Cardiac fibroblast (primary cell): ENCODE measurements at places on chromosomes 3 and 15.
A peak's percentile ranks its signal among the peaks of the same experiment; 100 is the strongest.

- DNase-seq, result no peak
Observed at GRCh38 chr3:186921578-186921977, 8.7 kb upstream of the ST6GAL1 start.

GRCh38 chr3:24686808-24687207, 192.2 kb upstream of the THRB start:
- peak; percentile 53 for DNase-seq

- no peak for DNase-seq
Observed at GRCh38 chr3:134084242-134084950, 54.7 kb upstream of the SLCO2A1 start.

DNA sequence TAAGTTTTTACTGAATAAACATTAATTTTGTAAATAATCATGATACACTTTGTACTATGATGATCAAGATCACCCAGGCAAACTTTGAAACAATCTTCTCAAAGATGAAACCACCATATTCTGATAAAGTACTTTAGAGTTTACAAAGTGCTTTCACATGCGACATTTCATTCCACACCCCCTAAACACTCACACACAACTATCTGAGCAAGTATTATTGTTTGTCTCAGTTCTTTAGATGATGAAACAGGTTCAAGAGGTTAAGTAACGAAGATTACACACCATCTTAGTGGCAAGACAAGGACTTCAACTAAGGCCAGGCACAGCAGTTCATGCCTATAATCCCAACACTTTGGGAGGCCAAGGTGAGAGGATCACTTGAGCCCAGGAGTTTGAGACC, 37.6 kb downstream of the ZNF148 start:
- no peak for DNase-seq

DNA sequence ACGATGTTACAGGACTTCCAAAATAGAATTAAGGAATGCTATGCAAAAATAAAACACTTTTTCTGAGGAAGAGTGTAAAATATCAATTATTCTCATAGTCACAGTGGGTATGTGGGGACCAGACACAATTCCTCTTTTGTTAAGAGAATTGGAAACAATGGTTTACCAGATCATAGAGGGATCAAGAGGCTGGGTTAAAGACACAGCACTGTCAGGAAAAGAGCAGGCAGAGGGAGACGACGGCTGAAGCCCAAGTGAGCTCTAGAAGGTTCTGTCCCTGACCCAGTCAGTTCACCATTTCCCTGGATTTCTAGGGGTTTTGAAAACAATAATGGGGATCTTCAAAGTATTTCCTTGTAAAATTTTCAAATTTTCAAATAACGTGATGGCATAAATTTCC, 54.0 kb upstream of the POLR2M start:
- no peak for DNase-seq

GRCh38 chr15:90191794-90192509, 9.2 kb upstream of the SEMA4B start:
- DNase-seq, result no peak

GRCh38 chr3:42706721-42707619, 4.4 kb upstream of the HHATL start:
- no peak for DNase-seq

DNA sequence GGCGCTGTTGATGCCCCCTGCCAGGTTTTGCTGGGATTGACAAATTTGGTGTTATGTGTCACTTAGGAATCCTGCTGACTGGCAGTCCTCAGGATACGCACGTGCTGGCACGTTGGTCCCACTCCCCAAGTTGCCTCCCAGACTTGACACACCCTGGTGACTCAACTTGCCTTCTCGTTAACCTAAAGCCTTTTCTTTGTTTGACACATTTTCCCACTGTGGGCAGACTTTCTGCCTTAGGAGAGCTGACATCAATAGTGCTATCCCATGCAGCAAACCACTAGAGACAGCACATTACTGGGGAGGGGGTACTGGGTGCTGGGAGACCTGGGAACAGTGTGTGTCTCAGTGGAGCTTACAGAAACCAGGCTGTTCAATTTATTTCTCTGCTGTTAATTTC, 104.3 kb downstream of the OXNAD1 start:
- DNase-seq, result no peak

DNA sequence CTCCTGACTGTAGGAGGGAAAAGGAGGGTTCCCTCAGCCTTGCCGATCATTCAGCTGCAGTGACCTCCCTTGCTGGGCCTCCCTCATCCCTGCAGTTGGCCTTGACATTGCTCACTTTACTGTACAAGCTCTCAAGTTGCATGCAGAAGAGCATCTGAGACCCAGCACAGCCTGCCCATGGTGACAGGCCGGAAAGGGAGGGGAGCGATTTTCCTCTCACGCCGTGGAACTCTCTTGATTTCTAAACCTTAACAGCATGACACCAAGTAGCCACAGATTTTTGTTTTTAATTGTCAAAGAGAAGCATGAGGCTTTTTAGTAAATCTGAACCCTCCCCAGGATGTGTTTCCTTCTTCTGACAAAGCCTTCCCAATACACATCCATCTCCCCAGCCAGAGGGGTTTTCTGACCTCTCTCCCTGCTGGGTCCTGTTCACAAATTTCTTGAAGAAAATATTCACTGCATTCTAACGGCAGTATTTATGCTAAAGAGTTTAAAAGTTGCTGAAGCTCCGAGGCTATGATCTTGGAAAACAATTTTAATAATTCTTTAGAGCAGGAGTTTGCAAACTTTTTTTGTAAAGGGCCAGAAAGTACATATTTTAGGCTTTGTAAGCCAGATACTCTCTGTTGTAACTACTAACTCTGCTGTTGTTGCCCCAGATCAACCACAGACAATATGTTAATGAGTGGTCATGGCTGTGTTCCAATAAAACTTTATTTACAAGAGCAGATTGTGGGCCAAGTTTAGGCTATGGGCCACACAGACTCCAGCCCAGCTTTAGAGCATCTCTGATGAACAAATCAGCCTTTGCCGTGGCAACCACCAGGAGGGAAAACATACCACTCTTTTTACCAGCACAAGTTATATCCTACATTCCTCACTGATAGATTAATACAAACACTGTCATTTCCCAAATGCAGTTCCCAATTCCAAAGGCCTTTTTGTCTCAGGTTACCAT, 34.8 kb downstream of the LMCD1 start:
- DNase-seq, result peak; percentile 69

DNA sequence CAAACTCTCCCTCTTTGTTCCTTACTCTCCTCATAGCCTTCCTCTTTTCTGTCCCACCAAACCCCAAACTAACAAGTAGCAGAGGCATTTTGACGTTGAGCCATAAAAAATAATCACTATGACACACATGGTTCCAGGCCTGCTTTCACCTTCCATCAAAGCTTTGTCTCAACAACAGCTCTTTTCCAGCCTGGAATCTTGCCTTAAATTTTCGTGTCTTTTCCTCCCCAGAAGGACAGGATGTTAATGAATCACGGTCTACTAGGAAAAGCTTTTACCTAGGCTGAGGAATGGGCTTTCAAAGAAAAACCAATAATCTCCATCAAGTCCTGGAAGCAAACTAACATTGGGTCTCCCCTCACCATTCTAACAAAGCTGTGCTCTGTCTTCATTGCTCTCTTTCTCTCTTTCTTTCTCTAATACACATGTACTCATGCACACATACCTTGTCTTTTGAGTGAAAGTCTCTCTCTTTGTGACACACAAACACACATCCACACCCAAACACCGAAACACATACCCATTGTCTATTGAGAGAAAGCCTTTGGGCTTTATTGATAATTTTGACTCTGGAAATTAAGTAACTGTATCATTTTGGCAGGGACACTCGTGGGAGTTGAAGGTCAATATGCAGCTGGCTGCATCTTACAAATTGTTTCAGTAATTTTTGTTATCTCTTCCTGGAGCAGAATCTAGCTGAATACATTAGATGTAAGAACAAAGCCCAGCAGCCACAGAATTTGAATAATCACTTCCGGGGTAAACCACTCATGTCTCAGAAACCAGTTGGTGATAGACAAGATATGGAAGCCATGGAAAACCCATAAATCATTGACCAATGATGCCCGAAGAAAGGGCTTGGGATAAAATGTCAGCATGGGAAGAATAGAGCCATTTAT, 107.4 kb upstream of the SLC4A7 start:
- DNase-seq, result peak; percentile 48

DNA sequence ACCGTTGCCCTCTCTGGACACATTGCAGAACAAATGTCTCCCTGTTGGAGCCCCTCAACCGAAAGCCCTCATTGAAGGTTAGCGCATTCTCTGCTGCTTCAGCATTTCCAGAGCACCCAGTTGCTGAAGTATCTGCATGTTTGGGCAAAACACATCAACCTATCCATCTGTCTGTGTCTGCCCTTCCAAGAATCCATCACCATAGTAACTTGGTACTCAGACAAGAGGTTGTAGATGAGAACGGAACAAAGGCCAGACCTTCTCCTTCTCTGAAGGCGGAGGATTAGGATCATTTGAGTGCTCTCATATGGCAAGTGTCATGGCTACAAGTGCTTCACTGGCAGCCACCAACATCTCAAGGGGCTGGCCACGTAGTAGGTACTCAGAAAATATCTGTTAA, 23.1 kb upstream of the RHO start:
- no peak for DNase-seq

- no peak for DNase-seq
Observed at GRCh38 chr3:96266395-96267190, 547.8 kb upstream of the EPHA6 start.

DNA sequence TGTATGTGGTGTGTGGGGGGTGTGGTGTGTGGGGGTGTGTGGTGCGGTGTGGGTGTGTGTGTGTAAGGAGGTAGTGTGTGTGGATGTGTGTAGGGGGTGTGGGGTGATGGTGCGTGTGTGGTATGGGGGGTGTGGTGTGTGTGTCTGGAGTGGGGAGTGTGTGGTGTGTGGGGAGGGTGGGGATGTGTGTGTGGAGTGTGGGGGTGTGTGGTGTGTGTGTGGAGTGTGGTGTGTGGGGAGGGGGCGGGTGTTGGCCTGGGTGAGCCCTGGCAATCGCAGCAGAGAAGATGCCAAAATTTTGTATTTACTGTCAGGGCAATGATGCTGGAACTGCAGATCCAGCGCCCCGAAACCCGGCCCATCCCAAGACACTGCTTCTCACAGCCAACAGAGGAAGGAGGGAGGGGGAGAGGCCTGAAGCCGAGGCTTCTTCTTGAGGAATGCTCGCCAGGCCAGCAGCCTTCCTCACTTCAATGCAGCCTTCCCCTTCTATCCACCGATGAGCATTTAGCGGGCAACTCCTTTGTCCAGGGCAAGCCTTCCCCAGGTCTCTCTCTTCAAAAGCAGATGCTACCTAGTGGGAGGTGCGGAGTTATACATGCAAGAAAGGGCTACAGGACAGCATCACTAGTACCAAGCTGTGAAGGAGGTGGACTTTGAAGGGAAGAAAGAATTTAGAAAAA, 11.9 kb upstream of the SRP14 start:
- DNase-seq, result no peak
